Cerebellar nuclear complex (tissue), 1 donor: ENCODE measurements at places on chromosomes 2 and 18.

DNA sequence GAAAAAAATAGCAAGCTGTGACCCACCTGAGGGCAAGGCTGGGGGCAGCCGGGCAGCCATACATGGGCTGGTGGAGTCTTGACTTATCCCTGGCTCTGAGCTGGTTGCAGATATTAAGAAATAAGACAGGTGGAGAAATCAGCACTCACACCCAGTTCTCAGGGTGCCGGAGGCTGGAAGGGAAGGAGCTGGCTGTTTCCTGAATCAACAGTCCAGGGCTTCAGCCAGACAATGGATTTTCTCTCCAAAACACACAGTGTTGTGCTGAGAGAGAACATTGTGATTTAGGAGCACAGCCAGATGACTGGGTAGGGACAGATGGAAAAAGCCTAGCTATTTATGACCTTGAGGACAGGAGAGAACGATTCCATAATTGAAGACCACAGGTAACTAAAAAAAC is 208.8 kb downstream of the LDLRAD4 start:
- peak; percentile 91 for DNase-seq

DNA sequence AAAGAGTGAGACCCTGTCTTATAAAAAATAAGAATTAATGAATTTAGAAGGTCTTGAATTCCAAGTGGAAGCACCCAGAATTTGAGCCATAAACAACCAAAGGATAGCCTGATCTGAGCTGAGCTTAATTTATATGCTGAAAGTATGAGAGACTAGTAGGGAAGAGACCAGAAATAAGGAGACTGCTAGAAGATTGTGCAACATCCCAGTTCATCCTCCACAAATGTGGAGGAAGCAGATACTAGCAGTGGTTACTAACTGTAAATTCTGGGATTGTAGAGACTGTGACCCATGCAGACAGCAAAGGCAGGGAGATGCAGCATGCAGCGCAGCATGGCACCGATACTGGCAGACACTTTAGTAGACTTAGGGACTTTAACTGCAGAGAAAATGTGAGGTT is 1.5 kb upstream of the SULT1C2 start:
- no peak for DNase-seq

- DNase-seq, result no peak
Measured at GRCh38 chr2:45559436-45559835, 51.6 kb downstream of the SRBD1 start.

- no peak for DNase-seq
Measured at GRCh38 chr2:40741532-40741931, 289.6 kb upstream of the SLC8A1 start.

- no peak for DNase-seq
Measured at GRCh38 chr2:206071807-206072206, 14.2 kb downstream of the INO80D start.

DNA sequence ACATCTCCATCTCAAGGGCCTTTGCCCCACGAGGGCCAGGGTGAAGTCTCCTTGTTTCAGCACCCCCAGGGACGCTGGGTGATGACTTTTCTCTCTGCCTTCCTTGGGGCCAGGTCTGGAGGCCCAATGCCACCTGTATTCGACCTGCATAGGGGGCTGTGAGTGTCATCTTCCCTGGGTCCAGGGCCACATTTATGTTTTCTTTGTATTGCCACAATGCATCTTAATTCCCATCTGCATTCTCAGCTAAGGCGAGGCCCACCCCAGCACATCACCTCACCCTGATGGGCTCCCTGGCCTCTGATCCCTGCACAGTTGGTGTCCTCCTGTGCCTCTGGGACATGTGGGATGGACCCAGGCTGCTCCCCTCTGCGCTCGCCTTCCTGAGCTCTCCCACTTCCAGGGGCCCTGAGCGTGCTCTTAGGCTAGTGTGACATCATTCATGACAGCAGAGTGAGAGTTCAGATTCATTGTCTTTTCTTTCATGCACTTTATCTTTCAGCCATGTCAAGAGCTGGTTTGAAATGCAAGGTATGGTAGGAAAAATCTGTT is 122.0 kb upstream of the COPS8 start:
- DNase-seq, result no peak

DNA sequence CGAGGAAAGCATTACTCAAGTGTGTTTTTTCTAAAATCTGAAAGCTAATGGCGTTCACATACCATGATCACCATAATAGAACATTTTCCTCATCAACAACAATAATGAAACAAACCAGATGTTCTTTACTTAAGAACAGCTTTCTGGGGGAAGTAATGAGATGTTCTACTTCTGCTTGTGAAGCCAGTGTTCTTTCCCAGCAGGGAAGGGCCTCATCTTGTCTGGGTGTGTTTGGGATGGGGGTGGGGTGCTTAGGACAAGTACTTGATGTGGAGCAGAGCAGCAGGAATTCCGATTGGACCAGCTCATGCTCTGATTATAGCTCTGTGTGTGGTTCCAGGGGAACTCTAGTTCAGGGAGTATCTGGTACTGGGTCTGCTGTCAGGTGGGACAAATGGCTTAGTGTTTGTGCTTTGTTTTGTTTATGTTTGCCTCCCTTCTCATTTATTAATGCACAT is 163.0 kb upstream of the NOSTRIN start:
- DNase-seq, result no peak

DNA sequence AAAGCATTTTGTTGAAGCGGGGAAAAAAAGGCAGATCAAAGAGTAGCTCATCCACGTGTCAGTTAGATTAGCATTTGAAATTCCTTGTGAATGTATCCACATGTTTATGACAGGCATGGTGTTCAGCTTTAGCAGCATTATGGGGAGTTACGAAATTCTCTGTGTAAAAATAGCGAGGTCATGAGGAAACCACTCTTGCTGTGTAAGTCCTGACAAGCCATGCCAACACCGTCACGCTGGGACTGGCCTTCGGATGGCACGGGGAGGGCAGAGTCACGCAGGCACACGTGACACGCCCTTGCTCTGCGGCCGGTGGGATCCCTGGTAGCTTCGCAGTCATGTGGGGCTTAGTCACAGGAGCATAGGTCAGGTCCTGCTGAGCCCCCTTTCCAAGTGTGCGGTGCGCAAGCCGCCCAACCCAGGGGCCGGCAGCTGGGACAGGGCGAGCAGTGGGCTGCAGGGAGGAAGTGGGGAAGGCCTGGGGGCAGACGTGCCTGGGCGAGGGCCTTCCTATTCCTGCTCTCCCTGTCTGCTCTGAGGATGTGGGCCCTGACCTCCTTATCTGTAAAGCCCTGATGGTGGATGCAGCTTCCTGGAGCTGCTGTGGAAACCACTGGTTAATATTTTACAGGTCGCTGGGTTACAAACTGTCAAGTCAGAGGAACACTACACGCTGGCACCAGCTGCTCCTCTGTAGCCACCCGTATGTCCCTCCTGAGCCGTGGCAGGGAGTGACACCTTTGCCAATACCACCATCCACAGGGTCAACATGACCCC is 18.0 kb downstream of the MBP start:
- DNase-seq, result no peak

DNA sequence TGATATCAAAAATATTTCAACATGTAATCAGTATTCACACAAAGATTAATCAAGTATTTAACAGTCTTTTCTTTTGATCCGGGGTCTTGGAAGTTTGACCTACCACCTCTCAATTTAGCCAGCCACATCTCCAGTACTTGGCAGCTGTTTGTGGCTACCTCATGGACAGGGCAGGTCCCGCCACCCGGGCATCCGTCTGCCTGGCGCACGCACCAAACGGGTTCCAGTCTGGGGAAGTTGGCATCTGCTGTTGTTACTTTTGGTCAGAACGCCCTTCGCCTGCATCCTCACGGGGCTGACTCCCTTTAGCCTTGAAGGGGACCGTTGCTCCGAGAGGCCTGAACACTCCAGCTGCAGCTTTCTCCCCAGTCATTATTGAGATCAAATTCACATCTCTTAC is 81.7 kb downstream of the NEDD4L start:
- DNase-seq, result no peak

- DNase-seq, result no peak
Measured at GRCh38 chr2:17969661-17970060, 91.2 kb downstream of the KCNS3 start.

- DNase-seq, result no peak
Measured at GRCh38 chr2:119704670-119705120, 25.7 kb downstream of the TMEM177 start.

- DNase-seq, result no peak
Measured at GRCh38 chr2:12870692-12871091, 154.0 kb downstream of the TRIB2 start.

DNA sequence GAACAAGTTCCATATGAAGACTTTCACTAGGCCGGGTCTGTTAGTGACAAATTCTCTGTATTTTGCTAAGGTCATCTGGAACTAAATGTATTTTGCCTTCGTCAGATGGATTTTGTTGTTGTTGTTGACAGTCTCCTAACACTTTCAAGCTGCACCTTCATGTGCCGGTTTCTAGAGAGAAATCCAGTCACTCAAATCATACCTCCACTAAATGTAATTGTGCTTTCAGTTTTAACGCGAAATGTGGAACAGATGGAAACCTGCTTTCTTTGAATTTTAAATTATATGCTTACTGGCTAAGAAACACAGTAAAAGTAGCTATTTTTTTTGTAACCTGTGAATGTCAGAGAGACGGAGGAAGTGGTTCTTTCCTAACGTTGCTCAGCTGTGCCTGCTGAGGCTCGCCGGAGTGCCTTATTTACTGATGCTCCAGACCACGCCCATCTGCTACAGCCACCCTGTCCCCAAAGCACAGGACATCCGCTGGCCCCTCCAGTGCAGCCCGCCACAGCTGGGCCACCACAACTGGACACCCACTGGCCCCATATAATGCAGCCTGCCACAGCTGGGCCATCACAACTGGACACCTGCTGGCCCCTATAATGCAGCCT is 134.7 kb downstream of the PXDN start:
- DNase-seq, result no peak

- no peak for DNase-seq
Measured at GRCh38 chr18:5175378-5175777, 21.7 kb downstream of the AKAIN1 start.

DNA sequence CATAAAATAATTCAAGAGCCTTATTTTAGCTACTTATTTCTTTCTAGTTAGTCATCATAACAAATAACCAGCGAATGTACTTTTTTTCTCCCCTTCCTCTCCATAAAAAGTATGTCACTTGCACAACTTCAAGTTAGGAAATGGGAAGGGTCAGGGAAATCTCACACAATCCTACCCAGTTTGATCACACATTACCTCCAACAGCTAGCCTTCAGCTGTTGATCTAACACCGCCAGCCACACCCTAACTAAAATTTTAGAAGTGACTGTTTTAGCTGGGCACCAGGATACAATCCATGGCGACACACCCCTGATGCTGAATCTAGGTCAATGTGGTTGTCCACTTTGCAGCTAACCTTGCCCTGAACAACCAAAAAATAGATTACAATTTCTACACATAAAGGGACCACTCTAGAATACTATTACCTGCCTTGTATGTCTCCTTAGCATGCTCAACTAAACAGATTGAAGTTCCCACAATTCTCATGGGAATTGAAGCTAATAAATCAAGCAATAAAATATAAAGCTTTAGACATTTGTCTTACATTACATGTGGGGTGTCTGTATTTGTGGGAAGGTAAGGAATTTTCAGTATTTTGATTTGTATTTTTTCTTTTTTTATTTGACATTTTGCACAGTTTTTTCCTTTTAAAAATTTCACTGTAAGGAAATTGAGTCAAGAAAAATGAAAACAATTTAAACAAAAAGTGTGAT is 7.3 kb upstream of the COL3A1 start:
- no peak for DNase-seq

DNA sequence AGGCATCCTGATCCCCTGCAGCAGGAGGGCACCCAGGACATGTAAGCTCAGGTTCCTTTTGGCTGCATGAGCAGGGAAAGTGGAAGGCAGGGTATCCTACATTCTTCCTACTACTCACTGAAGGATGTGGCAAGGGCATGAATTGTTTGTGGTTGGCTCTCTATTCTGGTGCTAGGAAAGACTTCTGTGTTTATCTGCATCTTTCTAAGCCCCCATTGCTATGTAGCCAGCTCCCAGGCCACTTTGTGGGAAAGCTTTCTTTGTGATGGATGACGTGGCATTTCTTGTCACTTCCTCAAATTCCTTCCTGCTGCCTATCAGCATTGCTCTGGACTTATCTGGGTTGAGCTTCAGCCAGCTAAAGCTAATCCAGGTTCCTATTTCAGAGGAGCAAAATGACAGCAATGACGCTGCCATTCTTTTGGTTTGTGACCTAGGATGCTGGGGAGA is 46.2 kb downstream of the MEIS1 start:
- no peak for DNase-seq

DNA sequence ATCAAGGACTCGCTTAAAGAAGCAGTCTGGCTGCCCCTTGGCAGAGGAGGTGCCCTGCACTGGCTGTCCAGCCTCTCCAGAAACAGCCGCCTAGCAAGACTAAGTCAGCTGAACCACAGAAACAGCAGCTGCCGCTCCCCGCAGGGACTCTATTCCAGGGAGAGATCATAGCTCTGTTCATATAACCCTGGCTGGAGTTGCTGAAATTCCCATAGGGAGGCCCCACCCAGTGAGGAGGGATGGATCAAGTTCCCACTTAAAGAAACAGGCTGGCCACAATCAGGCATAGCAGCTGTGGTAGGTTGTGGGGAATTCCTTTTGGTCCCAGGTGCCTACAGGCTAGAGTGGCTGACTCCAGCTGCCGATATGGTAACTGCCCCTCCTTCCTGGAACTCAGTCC is 74.2 kb upstream of the MC4R start:
- no peak for DNase-seq

- no peak for DNase-seq
Measured at GRCh38 chr2:98479959-98480524, 35.4 kb downstream of the INPP4A start.

GRCh38 chr2:143230506-143231253 is 101.5 kb downstream of the ARHGAP15 start:
- DNase-seq, result no peak

DNA sequence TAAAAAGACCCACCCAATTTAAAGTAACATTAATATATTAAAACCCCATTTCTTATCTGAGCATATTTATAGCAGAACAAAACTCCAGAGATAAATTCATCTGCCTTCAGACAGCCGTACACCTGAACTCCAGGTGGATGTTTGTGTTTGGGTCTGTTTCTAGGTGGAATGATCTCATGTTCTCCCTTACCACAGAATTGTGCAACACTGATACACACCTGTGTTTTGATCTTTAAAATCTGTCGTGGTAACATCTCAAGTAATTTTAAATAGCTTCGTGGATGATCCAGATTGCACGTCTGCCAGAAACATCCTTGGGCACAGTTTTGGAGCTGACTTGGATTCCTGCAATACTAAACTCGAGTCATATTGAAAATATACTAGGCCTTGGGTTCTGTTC is 207.5 kb upstream of the FOSL2 start:
- no peak for DNase-seq
